Suppressor macrophage treated with lipopolysaccharide for 1 hour (primary cell): ENCODE measurements at places on chromosomes 4 and X.

DNA sequence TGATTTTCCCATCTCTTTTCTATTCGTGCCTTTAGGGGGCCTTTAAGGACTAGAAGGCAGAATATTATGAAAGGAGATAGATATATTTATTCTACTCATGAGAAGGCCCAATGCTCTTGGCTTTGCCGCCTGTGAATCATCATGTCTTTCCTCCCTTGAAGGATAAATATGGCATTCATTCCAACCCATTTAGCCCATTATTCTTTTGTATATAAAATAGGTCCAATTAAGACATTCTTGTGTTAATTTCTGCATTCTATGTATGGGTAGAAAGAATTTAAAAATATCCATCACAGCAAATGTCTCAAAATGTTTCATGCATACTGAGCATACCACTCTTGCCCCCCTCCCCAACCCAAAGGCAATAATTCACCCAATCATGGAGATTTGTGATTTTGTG, 115.1 kb downstream of the AFF2 start:
- DNase-seq, result no peak

DNA sequence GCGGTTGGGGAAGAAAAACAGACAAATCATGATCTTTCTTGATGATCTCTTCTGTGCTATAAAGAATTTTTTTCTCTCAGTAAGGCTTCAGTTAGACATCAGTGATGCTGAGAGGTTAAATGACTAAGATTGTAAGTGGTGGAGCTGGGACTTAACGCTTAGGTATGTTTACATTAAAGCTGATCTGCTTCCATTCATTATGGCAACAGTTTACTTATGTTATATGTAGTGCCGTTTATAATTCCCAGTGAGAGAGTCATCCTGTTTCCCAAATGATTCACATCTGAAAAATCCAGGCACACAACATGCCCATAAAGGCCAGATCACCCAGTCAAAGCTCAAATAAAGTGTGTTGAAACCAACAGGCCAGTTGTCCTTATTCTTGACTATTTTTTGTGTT, 50.1 kb downstream of the CENPVL3 start:
- DNase-seq, result no peak

DNA sequence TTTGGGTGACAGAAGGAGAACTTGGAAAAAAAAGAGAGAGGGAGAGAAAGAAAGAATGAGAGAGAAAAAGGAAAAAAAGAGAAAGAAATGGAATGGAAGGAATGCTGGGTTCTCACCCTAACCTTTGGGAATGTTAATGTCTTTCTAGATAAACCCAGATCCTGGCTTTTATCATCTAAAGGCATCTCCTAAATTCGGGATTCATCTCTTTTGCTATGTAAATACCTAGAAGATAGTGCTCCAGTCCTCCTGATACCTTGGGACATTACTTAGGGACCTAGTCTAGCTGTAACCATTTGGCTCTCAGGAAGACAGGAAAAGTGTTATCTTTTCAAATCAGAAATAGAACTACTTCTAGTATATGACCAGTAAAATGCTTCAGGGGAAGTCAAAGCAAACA, 15.8 kb upstream of the SPCS3 start:
- DNase-seq, result no peak

- no peak for DNase-seq
Observed at GRCh38 chr4:180333162-180333561, 1910.0 kb upstream of the TENM3 start.

DNA sequence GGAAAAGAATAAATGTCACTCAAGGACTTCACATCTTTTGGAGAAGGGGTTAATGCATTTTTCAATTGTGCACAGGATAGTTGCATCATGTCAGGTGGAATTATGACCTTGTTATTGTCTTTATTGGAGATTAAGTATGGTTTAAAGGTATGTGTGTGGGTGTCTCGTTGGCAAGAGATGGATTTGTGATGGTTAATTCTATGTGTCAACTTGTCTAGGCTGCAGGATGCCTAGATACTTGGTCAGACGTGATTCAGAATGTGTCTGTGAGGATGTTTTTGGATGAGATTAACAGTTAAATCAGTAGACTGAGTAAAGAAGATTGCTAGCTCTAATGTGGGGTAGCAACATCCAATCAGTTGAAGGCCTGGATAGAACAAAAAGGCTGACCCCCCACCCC, 42.2 kb upstream of the HSD17B10 start:
- DNase-seq, result no peak

GRCh38 chr4:61714387-61714911, 514.3 kb downstream of the ADGRL3 start:
- DNase-seq, result no peak

- no peak for DNase-seq
Observed at GRCh38 chrX:68175562-68175961, 257.7 kb downstream of the OPHN1 start.

- peak; percentile 43 for DNase-seq
Observed at GRCh38 chr4:76381986-76382385, 39.0 kb downstream of the CCDC158 start.

- no peak for DNase-seq
Observed at GRCh38 chrX:68746988-68747387, 81.8 kb upstream of the EFNB1 start.

- DNase-seq, result no peak
Observed at GRCh38 chrX:123121241-123121640, 62.8 kb upstream of the GRIA3 start.

- DNase-seq, result no peak
Observed at GRCh38 chrX:130560544-130560943, 158.8 kb downstream of the RBMX2 start.

DNA sequence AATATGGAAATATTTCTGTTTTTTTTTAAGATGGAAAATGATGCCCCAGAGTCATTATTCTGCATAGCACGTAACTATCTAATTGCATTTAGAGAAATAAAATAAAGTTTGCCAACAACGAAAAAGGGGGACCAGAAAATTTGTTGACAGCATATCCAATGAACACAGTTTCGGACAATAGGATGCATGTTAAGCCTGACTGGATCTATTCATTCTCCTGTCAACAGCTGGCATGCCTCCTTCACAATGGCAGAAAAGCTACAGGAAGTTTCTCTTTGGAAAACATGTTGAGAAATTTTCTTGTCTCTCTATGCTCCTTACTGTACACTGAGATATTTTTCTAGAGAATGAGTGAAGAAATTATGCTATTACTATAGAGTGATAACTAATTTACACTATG, 262.5 kb downstream of the GRID2 start:
- no peak for DNase-seq

GRCh38 chr4:71713611-71714203, 70.2 kb downstream of the GC start:
- peak; percentile 50 for DNase-seq

GRCh38 chrX:1147611-1148515, 64.6 kb downstream of the CRLF2 start:
- no peak for DNase-seq

DNA sequence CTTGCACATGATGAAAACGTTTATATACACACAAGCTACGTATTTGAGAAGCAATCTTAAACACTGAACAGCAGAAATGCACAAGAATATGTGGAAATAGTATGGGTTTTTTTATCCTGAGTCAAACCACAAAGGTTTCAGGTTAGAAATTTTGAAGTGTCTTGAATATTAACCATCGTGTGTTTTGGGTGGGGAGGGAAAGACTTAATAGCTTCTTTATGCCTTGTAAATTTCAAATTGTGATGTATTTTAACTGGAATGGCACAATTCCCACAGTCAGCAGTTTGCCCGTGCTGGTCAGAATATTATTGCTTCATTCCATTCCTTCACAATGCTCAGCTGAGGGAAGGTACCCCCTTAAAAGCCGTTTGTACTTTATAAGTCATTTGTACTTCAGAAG, 67.4 kb upstream of the WDR1 start:
- no peak for DNase-seq

DNA sequence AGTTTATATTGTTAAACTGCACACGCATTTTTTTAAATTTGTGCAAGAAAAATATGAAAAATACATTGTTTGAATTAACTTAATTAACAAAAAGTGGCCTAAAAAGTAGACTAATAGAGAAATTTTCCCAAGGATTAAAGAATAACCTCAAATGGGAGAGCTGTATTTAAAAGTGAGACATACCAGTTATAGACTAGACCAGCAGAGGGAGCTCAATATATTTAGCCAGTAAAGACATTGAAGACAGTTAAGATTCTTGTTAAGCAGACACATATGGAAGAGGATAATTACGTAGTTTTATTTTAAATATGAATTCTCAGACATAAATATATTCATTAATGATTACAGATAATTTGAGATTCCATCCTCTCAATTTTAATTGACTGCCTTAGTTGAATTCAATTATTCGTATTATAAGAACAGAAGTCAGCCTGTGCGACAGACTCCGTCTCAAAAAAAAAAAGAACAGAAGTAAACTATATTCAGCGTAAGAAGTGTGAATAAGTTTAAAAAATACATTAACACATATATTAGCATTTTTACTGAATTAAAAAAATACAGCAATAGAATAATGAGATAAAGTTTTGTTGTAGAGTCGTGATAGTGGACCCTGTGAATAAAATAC, 64.8 kb downstream of the GLRA3 start:
- DNase-seq, result peak; percentile 37

GRCh38 chrX:149848855-149849254, 32.1 kb upstream of the MAGEA8 start:
- DNase-seq, result no peak

DNA sequence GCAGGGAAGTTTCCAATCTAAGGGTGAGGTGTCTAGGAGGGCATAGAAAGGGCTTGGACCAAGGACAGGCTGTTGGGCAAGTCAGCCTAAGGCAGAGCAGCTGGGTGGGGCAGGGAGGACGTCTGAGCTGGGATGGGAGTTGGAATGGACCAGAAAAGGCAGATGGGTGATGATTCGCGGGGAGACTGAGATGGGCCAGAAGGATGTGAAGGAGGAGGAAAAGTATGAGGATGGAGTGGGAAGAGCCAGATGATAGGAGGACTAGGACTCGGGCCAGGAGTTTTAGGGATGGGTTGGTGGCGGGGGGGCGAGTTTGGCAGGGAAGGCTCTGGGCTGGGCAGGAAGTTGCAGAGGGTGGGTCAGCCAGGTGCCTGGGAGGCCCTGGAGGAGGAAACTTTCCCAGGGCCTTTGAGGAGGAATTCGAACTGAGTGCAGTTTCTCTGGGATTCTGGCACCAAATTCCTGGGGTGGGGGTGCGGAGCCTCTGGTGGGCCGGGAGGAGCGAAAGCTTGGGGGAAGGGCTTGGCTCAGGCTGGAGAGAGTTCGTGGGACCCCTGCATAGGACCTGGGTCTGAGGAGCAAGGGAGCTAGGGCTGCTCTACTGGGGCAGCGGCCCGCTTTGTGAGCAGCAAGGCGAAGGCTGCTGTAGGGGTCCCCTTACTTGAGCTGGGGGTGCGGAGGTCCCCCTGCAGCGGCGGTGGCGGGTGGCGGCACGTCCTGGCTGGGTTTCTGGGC, 8.7 kb upstream of the TIMP1 start:
- DNase-seq, result no peak

DNA sequence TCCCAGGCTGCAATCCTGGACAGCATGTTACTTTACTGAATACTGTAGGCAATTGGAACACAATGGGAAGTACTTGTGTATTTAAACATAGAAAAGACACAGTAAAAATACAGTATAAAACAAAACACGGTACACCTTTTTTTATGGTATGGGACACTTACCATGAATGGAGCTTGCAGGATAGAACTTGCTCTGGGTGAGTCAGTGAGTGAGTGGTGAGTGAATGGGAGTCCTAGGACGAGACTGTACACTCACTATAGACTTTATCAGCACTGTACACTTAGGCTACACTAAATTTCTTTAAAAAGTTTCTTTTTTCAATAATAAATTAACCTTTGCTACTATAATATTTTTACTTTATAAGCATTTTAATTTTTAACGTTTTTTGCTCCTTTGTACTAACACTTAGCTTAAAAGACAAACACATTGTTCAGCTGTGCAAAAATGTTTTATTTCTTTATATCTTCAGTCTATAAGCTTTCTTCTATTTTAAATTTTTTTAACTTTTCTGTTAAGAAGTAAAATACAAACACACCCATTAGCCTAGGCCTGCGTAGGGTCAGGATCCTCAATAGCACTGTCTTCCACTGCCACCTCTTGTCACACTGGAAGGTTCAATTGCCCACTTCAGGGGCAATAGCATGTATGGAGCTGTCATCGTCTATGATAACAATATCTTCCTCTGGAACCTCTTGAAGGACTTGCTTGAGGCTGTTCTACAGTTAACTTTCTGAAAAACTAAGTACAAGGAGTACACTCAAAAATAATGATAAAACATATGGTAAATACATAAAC, 293.5 kb upstream of the FSTL5 start:
- no peak for DNase-seq

DNA sequence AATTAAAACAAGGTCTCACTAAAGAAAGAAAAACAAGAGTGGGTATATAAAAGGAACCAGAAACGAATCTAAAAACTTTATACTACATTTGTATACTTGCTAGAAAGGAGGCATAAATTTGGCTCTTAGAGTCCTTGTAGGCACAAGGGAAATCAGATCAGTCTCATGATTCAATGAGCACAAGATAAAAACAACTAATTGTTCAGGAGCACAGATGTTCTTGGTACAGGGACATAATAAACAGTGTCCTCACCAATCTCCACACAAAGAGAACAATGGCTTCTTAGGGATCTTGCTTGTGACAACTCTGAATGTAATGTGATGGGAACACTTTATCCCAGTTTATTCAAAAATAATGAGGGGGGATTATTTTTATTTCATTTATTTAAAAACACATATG, 28.3 kb downstream of the TMEM144 start:
- no peak for DNase-seq

GRCh38 chr4:67550857-67551256, 5.6 kb upstream of the CENPC start:
- no peak for DNase-seq

DNA sequence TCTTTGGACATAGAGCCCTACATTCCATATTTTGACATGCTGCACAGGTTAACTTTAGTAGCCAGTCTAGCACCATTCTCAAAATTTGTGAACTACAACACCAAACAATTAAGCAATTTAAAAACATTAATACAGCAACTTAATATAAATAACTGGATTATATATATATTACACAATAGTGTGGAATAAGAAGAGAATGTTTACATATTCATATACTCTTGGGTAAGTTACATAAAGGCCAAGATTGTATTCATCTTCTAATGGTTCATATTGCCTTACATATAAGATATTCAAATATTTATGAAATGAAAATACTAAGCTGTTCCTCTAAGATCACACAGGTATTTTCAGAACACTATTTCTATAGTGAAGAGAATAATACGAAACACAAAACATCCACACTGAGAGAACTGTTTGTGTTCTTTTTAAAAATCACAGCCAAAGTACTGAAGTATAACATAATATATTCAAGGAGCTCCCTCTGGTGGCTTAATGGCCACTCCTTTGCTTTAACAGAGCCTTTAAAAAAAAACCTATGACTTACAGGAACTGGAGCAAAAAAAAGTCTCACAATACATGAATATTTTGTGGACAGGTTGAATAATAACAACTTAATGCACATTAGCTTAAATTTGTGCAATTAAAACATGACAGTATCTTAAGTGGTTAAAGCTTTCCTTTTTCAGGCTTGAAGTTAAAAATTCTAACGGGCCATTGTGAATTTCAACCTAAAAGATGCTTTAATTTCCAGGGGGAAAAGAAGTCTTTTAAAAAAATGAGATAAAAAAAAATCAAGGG, 46.2 kb downstream of the NEK1 start:
- peak; percentile 65 for DNase-seq

GRCh38 chr4:110635163-110635865, 12.4 kb upstream of the PITX2 start:
- no peak for DNase-seq

- no peak for DNase-seq
Observed at GRCh38 chrX:82591421-82591820, 916.7 kb upstream of the POU3F4 start.
